ENCODE measurements at places on chromosomes 7 and 10. TPM values are rescaled to one million over a fixed set of nuclear protein-coding genes. Genes with fewer than 3 reads are reported as not detected.

CDH23 gene
- total RNA-seq = 0.61 TPM

PRRT4 gene
- not detected for total RNA-seq

AKR1B1 gene
- total RNA-seq = 96.2 TPM

MMD2 gene
- total RNA-seq = not detected

CHRM2 gene
- not detected for total RNA-seq

DNA sequence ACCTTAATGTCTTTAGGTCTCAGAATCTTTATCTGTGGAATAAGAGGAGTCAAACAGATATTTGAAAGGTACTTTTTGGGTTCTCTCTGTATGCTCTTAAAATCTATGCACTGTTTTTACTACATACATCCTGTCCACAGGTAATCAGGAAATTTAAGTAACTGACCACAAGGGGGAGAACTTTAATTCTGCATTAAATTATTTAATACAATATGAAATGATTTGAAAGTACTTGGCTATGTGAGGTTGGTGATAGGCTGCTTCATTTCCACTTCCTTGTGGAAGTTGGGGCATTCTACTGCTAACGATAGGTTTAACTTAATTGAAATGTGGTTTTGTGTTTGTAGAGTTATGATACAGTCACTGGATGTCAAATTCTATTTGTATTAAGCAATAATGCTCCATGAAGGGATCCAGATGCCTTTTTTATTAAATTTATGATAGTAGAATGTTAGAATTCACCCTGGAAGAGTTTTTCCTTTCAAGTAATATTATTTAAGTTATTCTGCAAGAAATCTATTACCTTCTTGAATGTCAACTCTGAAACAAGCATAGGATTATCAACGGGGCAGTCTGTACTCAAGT lies 6.0 kb downstream of the TEX47 start:
- no peaks in the 10 kb centered on the region for H3K36me3 ChIP-seq
- no peak overlapping the region for H3K27ac ChIP-seq
- no peak for DNase-seq
- H3K27me3 ChIP-seq = no peaks in the 10 kb centered on the region

DNA sequence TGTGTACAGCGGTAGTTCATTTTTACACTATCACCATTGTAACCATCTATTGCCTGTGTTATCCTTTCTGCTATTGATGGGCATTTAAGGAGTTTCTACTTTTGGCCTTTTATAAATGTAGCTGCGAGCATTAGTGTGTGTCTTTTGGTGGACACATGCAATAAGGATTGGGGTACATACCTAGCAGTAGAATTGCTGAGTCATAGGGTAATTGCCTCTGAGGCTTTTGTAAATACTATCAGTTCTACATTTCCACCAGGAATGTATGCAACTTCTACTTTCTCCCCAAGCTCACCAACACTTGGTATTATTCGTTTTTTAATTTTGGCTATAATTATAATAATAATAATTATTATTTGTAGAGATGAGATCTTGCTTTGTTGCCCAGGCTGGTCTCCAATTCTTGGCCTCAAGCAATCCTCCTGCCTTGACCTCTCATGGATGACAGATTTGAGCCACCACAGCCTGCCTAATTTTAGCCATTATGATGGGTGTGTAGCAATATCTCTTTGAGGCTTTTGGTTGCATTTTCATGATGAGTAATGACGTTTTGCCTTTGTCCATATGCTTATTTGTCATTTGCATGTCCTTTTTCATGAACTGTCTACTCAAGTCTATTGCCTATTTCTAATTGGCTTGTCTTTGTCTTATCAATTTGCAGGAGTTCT lies 277.0 kb downstream of the ACTR3B start:
- H3K4me3 ChIP-seq = no peak overlapping the region
- H3K27me3 ChIP-seq = no peaks in the 10 kb centered on the region
- H3K4me1 ChIP-seq = no peaks in the 10 kb centered on the region
- no peaks in the 10 kb centered on the region for H3K36me3 ChIP-seq
- no peak overlapping the region for H3K27ac ChIP-seq

GRCh38 chr7:121561717-121562116 lies 165.6 kb upstream of the FAM3C start:
- H3K4me1 ChIP-seq = no peaks in the 10 kb centered on the region
- H3K27ac ChIP-seq = no peak overlapping the region
- no peak overlapping the region for H3K4me3 ChIP-seq
- no peaks in the 10 kb centered on the region for H3K36me3 ChIP-seq
- H3K27me3 ChIP-seq = peaks cover 9% of the 10 kb centered on the region
- no peak for DNase-seq

DNA sequence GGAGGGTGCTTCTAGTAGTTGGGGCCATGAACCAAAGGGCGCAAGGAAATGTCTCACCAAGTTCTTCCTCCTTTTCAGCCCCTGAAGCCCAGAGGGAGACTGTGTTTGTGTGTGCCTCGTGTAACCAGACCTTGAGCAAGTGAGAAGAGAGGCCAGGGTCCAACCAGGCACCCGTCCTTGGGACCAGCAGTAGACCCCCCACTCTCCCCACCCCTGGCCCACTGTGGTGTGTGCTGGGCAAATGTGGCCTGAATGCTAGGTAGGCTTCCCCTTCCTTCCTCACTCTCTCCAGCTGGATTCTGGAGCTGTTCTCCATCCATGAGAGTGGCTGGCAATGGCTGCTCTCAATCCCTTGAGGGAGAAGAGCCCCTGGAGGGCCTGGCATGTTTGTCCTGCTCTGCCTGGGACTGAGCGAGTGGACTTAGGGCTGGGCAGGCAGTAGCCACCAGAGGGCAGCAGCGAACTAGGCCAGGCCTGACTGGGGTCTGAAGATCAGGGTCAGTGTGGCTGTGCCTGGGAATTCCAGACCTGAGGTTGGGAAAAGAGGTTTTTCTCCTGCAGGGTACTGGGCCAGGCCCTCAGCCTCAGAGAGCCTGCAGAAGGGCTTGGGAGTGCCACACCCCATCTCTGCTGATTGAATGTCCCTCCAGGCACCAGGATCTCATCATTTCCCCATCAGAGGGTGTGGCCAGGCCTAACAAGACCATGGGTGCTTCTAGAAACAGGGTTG lies 12.5 kb downstream of the SFRP5 start:
- peak; percentile 66 for DNase-seq
- peaks cover 15% of the 10 kb centered on the region for H3K36me3 ChIP-seq
- no peak overlapping the region for H3K27ac ChIP-seq
- no peak overlapping the region for H3K4me3 ChIP-seq

- H3K27ac ChIP-seq = no peak overlapping the region
- DNase-seq = no peak
- no peak overlapping the region for H3K4me3 ChIP-seq
- H3K4me1 ChIP-seq = no peaks in the 10 kb centered on the region
- no peaks in the 10 kb centered on the region for H3K36me3 ChIP-seq
These were observed 124.8 kb upstream of the PDLIM1 start for GRCh38 chr10:95415621-95416031.

DNA sequence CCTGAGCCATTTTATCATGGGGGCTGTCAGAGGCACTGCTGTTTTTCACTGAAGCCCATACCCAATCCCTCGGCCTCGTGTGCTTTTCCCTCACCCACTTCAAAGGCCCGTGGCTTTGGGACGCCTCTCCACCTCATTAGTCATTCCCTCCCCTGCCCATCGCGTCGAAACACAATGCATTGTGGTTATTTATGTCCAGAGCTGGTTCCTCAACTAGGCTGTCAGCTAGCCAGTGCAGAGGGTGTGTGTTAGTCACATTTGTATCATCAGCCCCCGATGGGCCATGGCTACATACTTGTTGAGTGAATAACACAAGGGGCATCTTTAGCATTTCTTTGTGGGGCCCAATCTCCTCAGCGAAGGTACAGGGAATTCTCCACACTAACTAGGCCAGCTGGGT lies 3.8 kb upstream of the CRCP start:
- DNase-seq = no peak
- no peak overlapping the region for H3K4me3 ChIP-seq
- no peaks in the 10 kb centered on the region for H3K27me3 ChIP-seq
- H3K4me1 ChIP-seq = peaks cover 6% of the 10 kb centered on the region

DNA sequence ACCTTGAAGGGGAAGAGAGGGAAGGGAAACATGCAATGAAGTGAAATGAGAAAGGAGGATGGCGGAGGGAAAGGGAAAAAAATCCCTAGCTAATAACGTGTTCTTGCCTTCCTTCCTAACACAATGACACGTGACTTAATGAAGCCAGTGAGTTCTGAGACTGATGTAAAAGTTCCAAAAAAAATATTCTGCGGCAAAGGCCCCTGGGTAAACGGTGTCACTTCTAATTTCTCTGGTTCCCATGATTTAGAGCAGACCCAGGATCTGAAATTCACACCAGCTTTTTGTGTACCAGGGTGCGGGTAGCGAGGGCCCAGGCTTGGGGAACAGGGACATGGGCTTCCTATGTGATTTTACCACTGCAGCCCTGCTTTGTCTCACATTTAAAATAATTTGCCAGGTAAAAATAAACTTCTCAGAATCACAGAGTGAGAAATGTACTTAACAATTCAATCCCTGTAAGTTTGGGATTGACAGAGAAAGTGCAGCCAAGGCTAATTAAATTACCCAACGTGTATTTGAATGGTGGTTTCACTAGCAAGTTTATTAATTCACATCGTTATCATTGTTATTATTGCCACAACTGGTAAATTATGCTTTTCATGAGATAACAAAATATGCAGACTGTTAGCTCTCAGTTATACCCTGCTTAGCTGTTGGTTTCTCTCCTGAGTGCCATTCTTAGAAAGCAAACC lies 182.4 kb downstream of the SEM1 start:
- H3K27me3 ChIP-seq = peaks cover 36% of the 10 kb centered on the region
- no peaks in the 10 kb centered on the region for H3K36me3 ChIP-seq
- H3K4me3 ChIP-seq = no peak overlapping the region
- no peaks in the 10 kb centered on the region for H3K4me1 ChIP-seq
- H3K27ac ChIP-seq = no peak overlapping the region
- DNase-seq = no peak

DNA sequence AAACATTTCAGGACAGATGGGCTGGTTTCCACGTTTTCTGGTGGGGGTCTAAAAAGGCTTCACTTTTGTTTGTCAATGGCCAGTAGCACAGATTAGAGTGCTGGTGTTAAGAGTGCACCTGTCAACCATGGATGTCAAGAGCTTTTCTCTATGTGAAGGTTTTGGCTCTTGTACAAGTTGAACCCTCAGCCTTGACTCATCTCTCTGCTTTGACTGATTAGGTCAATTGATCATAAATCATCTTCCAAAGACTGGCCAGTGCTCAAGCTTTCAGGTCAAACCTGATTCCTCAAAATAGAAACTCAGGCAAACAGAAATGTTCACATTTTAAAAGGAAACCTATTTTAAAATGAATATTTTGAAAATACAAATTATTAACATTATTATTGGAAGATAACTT lies 59.6 kb upstream of the SP4 start:
- no peak overlapping the region for H3K4me3 ChIP-seq
- DNase-seq = no peak
- H3K36me3 ChIP-seq = peaks cover 36% of the 10 kb centered on the region
- no peaks in the 10 kb centered on the region for H3K27me3 ChIP-seq

DNA sequence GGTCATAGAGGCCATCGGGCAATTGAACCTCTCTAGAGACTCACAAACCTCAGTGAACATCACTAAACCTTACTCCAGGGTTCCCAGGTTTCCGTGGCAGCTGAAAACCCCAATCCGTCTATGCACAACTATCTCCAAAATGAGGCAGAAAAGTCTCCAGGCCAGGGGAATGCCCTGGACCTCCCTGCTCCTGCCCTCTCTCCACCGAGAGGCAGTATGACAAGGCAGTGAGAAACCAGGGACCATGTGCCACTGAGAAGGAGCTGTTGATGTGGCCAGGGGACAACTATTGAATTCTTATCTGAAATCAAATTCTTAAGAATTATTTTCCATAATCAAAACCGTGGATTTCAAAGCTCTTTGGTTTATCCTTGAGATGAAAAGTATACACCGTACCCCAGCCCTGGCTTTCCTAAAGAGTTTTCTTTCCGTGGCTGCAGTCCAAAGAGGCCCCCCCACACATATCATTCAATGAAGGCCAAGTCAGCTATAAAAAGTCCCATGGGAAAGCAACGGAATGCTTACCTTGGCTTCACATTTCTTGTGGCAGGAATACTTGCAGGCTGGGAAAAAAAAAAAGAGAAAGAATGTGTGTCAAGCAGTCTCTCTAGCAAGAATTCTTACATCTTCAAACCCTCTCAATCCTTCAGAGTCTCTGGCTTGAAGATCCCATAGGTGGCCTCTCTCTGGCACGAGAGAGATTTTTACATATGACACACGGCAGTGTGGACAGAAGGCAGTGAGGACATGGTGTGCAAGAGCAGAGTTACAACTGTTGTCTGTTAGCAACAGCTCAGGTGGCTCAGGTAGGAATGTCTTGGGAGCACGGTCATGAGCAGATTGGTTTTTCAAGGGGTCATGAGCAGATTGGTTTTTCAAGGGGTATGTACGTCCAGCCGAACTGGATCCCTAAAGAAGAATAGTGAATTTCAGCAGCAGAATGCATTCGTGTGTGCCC lies 75.2 kb downstream of the TNS3 start:
- no peaks in the 10 kb centered on the region for H3K36me3 ChIP-seq
- H3K4me3 ChIP-seq = no peak overlapping the region
- no peaks in the 10 kb centered on the region for H3K4me1 ChIP-seq
- no peak for DNase-seq

GRCh38 chr10:125747417-125747816 lies 27.9 kb downstream of the EDRF1 start:
- no peak overlapping the region for H3K27ac ChIP-seq
- H3K36me3 ChIP-seq = peaks cover 63% of the 10 kb centered on the region
- H3K4me1 ChIP-seq = peaks cover 5% of the 10 kb centered on the region
- H3K4me3 ChIP-seq = no peak overlapping the region
- no peak for DNase-seq
- no peaks in the 10 kb centered on the region for H3K27me3 ChIP-seq

DNA sequence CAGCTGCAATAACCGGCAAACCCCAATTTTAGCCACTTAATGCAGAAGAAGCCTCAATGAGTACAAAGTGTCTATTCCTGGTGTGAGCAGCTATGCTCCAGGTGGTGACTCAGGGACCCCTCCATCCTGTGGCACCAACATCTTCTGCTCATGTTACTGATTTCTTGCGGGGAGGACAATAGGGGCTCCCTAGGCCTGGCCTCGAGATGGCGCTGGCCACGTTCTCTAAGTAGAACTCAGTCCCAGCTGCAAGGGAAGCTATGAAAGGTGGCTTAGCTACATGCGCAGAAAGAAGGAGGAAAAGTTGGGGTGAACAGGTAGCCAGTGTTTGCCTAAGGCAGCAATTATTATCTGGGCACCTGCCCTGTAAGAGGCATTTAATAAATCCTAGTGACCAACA lies 6.6 kb downstream of the GJD4 start:
- no peak overlapping the region for H3K27ac ChIP-seq
- H3K36me3 ChIP-seq = no peaks in the 10 kb centered on the region
- no peak for DNase-seq
- H3K4me1 ChIP-seq = peaks cover 6% of the 10 kb centered on the region

GRCh38 chr10:11328264-11329061 lies 283.0 kb downstream of the USP6NL start:
- peaks cover 20% of the 10 kb centered on the region for H3K4me1 ChIP-seq
- DNase-seq = no peak
- peaks cover 71% of the 10 kb centered on the region for H3K36me3 ChIP-seq
- H3K4me3 ChIP-seq = no peak overlapping the region

All from activated CD8-positive, alpha-beta memory T cell treated with anti-CD3 and anti-CD28 coated beads, Interleukin-2, amount 10 ng/mL, durations not matched to agents 7 days and 5 days (primary cell).